ENCODE measurements at places on chromosomes 11 and 22.

DNA sequence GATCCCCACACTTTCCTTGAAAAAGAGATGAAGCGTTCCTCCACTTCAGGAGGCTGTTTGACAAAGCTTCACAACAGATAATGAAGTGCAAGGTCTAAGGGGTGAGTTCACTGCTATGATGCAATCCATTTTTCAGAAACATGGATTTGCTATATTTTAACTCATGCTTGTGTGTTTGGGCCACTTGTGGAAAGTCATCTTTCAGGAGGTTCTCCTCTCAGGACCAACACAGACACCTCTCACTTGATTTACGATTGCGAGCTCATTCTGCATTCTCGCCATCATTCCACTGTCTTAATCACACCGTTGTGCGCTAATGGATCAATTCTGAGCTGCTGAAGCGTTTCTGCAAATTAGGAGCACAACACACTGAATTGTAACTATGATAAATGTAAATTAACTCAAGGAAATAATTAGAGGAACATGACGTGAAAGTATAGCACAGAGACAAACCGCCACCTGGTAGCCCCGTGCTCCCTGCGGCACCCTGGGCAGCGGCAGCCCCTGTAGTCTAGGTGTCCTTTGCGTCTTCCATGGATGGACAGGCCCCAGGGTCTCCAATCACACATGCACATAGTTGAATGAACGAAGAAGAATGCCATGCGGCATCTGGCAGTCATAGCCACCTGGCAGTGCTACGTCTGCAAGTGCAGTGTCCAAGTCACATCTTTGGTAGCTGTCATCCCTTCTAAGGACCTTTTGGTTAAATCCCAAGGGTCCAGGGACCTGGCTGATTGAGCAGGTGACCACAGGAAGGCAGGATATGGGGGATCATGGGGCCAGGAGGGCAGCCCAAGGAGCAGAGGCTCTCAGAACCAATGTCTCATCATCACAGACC is 28.1 kb upstream of the RTL6 start:
- DNase-seq = no peak

DNA sequence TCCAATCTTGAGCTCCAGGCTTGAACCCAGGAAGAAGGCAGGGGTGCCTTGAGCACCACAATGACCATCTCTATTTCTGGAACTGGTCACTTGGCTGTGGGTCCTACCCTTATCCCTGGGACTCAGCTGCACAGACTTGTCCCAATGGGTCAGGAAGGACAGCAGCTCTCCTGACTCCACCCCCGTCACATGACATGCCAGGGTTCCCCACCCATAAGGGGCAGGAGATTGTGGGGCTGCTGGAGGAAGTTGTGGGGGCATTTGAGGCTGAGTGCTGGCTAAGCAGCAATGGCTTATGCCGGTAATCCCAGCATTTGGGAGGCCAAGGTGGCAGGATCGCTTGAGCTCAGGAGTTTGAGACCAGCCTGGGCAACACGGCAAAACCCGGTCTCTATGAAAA is 56.2 kb downstream of the NFAM1 start:
- DNase-seq = no peak

- no peak for DNase-seq
Observed at GRCh38 chr11:92954003-92954402, 15.4 kb upstream of the MTNR1B start.

DNA sequence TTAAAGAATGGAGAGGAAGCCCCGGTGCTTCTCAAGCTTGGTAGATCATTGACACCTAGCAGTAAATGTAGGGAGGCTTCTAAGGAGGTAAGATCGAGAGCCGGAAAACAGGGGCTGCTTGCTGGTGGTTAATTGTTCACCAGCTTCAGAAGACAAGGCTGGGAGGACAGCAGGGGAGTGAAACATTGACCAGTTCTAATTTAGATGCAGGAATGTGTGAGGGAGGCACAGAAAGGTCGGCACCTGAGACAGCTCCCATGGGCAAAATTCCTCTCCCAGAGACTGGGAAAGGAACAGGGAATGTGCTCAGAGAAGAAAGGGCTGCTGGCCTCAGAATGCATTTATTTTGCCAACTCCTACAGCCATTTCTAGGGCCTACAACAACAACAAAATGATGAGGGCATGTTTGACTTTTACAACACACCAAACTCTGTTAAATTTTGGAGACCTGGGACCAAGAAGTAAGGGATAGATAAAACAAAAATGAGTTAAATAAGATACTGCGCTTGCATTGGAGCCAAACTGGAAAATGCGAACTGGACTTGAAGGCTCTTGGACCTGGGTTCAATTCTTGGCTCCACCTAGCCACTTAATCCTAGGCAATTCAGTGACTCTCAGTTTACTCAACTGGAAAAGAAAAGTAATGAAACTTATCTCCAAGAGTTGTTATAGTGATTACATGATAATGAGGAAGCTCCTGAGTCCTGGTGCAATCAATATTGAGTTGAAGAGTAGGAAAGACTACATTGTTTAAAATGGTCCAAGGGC is 31.0 kb downstream of the FZD4 start:
- no peak for DNase-seq

GRCh38 chr22:24429411-24430365 is 2.3 kb downstream of the ADORA2A start:
- DNase-seq = peak; percentile 90

GRCh38 chr22:42461511-42461910 is 29.3 kb upstream of the NFAM1 start:
- DNase-seq = peak; percentile 43

DNA sequence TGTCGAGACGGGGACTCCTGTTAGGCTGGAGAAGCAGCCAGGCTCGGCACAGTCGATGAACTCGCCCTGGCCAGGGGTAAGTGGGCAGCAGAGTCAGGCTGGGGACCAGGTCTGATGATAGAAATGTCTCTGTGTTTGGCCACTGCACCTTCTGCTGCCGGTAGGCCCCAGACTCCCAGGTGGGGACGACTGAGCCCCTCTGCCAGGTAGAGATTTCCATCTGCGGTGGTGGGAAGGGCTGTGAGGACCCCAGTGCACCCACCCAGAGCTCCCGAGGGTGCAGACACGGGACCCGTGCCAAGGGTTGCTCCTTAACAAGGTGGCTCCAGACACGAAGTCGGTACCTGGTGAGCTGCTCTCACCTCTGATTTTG is 862.5 kb downstream of the TBC1D22A start:
- no peak for DNase-seq

DNA sequence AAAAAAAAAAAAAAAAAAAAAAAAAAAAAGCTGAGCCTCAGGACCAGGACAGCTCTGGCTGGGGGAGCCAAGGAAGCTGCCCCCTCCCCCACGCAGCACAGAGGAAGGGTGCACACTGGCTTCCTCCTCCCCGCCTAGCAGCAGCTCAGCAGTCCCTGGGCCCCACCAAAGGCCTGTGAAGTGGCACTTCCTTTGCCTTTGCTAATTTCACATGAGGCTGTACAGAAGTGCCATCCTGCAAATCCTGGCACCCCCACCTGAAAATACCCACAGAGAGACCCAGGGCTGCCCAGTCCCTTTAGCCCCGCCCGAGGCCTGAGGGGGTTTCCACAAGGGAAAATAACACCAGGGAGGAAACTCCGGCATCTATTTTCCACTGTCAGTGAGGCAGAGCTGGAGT is 3.9 kb downstream of the RHOG start:
- no peak for DNase-seq

DNA sequence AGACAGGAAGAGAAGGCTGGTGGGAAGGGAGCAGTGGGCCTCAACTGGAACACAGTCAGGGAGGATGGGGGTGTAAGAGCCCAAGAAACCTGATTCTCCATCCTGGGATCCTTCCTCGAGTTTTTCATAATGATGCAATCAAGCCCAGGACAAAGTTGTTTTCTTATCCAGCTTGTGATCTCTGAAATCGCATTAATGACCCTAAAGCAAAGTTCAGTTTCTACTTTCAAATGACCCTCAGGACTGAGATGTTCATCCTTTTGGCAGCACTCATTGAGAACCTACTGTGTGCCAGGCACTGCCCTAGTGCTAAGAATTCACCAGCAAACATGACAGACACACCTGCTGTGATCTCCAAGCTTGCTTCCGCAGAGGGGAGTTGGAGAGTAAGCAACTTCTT is 45.3 kb downstream of the ISX start:
- no peak for DNase-seq

DNA sequence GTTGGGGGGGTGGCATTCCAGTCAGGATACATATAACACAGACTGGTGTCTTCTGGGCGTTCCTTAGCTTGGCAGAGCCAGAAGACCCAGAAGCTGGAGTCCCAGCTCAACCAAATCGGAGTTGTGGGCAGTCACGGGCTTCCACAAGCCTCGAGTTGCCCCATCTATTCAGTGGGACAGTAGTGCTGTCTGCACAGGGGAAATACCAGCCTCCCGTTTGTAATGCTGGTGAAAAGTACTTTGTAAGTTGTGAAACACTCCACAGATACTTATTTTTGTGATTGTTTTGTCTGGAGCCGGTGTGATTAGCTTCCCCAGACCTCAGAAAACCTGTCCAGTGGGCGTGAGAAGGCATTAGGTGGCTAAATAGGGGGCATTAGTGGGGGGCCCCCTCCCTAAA is 13.6 kb downstream of the DGKZ start:
- DNase-seq = no peak

GRCh38 chr11:118619444-118620197 is 12.2 kb downstream of the PHLDB1 start:
- DNase-seq = no peak

DNA sequence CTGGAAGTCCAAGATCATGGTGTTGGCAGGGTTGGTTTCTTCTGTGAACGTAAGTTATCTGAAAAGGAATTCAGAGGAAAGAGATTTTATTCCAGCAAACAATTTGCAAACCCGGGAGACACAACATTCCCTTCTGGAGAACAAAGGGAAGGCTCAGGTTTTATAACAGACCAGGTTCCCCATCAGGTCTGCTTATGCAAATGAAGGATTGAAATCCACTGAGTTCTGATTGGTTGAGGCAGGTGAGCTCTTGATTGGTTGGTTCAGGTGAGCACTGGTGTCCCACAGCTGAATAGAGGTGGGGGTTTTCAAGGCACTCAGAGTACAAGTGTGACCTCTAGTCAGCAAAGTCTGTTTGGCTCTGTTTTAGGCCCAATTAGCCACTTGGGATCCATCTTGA is 1306.8 kb downstream of the TBC1D22A start:
- DNase-seq = no peak

- no peak for DNase-seq
Observed at GRCh38 chr11:133952199-133953190, 4.3 kb downstream of the IGSF9B start.

DNA sequence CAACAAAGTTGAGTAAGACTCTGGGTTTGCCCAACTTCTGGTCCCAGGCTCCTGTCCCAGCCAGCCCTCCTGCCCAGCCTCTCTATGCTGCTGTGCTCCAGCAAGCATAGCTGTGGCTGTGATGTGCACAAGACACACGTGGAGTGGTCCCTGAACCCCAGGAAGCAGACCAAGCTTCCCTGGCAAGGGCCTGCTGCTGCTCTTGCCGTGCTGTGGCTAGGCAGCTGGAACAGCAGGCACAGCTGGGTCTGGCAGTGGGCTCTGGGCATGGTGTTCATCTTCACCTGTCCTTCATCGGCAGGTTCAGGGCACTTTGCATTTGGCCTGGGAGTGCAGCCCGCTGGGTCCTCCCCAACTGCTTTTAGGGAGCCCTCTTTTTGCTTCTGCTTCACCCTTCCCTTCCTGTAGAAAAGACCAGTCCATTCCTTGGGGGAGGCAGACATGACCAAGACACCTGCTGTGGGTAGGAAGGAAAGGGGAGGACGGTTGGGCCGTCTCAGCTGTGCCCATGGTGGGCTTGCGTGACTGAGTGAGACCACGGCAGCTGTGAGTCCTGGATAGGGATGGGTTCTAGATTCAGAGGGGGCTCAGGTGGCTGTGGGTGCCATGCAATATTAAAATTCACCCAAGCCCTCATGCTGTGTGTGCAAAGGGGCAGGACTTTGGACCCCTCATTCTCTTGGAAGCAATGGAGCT is 26.1 kb upstream of the ETS1 start:
- no peak for DNase-seq

DNA sequence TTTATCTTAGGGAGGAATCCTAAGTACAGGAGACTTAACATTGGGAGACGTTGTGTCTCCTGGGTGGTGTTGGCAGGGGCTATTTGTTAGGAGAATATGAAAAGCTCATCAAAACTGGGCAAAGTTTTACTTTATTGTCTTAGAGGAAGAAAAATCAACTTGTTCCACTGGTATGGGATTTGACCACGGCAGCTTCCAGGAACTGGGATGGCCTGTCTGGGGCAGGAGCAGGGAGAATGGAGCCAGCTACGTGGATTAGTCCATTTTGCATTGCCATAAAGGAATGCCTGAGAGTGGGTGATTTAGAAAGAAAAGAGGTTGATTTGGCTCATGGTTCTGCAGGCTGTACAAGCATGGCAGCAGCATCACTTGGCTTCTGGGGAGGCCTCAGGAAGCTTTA is 198.4 kb downstream of the ADAMTS15 start:
- no peak for DNase-seq

Measured in RPMI8226 (cell line).